LHCN-M2 (cell line): ENCODE measurements at places on chromosomes 4 and X. TPM values are rescaled to one million over a fixed set of nuclear protein-coding genes. Genes with fewer than 3 reads are reported as not detected.

DNA sequence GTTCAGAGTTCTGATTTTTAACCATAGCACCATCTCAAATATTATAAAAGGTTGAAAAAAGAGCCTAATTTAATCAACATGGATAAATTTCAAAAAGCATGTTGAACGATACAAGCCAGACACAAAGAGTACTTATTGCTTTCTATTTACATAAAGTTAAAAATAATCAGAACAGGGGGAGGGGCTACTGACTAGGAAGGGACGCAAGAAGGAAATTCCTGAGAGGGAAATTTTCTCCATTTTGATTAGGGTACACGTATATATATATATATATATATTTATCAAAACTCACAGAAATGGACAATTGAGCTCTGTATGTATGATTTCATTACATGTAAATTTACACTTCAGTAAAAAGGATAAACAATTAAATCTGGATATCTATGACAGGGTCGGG is 482 bp upstream of the MBTPS2 start:
- DNase-seq, result peak; percentile 24

- DNase-seq, result no peak
Measured at GRCh38 chr4:159349332-159349731, 246.5 kb downstream of the RAPGEF2 start.

DNA sequence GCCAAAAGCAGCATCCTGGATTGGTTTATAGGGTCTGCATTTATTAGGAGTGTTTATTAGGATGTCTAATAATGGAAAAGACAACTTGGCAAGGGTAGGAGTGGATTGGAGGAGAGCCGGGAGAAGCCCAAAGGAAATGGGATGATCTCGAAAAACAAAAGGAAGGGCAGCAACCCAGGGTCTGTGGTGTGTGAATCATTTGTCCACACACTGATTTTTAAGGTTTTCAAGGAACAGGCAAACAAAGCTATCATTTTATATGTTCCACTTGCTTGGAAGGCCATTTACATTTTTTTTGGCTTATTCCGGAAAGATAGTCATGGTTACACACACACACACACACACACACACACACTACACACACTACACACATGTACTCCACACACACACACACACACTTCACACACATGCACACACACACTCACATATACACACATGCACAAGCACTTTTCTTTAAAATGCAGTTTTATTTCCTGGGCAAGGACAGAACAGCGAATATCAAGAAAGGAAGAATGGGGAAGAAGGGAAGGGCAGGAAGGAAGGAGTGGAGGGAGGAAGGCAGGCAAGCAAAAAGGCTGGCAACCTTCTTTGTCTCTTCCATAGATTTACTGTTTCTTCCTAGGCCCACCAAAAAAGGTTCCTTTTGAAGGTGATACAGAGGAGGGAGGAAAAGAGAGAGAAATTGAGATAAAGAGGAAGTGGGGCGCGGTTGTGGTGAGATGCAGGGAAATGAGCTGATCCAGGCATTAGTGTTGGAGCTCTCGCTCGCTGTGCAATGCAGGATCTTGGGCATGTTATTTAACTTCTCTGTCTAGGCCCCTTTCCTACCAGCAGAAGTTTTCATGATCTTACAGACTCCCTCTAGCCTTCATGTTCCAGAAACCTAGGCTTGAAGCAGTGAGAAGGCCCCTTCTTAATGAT is 88.6 kb upstream of the MAML3 start:
- no peak for DNase-seq

- peak; percentile 9 for DNase-seq
Measured at GRCh38 chrX:42992199-42992943, 214.4 kb upstream of the PPP1R2C start.

COQ2 gene
- 25.5 and 29.8 TPM in 2 replicates for total RNA-seq

DNA sequence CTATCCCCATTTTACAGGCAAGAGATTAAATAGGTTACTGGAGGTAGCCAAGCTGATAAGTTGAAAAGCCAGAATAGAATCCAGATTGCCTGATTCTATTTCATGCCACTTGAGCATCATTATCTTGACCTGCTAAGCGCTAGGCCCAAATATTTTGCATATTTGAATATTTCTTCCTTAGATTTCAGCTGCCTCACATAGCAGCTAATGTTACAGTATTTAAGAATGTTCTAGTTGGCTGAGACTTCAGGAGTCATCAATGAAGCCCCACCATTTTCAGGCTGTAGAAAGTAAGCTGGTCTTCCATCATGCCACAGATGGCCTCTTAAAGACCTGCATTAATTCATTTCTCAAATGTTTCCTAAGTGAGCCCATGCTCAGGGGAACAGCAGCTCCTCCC is 121.4 kb downstream of the SHROOM3 start:
- DNase-seq, result no peak

GRCh38 chrX:148284056-148284455 is 216.4 kb upstream of the AFF2 start:
- DNase-seq, result no peak

TKTL2 gene
- not detected in 2 replicates for total RNA-seq

DNA sequence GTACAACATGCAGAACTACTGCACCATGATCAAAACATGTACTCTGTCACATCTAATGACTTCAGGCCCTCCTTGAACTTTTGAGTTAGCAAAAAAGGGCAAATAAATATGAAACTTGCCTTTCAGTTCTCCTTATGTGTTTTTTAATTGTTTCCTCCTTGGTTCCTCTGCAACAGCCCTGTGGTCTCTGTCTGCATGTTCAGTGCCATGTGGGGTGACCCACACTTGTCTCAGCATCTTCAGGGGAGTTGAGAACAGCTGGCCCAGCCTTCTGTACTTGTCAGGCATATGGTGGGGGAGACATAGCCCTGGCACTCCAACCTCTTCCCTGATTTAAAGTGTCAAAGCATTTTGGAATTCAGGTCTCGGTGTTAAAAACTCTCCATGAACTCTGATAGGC is 188.0 kb upstream of the PGRMC2 start:
- DNase-seq, result no peak

GRCh38 chrX:150100261-150100660 is 162.0 kb upstream of the EOLA2 start:
- DNase-seq, result no peak

GRCh38 chr4:140839888-140840790 is 84.0 kb upstream of the TBC1D9 start:
- DNase-seq, result no peak

DNA sequence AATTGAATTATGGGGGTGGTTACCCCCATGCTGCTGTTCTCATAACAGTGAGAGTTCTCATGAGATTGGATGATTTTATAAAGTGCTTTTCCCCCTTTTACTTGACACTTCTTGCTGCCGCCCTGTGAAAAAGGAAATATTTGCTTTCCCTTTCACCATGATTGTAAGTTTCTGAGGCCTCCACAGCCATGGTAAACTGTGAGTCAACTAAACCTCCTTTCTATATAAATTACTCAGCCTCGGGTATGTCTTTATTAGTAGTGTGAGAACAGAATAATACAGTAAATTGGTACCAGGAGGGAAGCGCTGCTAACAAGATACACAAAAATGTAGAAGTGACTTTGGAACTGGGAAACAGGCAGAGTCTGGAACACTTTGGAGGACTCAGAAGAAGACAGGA is 1070.8 kb downstream of the FAM133A start:
- DNase-seq, result no peak

DNA sequence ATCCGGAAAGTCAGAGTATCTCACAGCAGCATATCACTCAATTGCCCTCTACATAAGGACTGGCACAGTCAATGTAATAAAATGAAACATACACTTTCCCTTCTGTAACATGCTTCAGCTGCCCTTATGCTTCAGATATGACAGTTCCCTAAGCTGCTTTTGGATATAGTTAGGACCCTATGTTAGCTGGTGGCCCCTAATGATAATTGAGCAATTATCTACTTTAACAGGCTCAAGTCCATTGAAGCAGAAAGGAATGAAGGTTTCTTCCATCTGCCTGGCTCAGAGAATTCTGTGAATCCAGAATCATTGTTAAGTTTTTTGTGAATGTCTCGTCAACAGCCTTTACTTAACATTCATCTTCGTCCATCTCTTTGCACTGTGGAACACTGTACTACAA is 951.2 kb upstream of the DIAPH2 start:
- DNase-seq, result no peak

GRCh38 chr4:169159624-169160171 is 111.1 kb downstream of the SH3RF1 start:
- DNase-seq, result peak; percentile 77

GRCh38 chr4:111213531-111213930 is 590.7 kb upstream of the PITX2 start:
- no peak for DNase-seq

PSAPL1 gene
- total RNA-seq, result not detected in 2 replicates

CACNA1F gene
- total RNA-seq, result not detected in 2 replicates

DNA sequence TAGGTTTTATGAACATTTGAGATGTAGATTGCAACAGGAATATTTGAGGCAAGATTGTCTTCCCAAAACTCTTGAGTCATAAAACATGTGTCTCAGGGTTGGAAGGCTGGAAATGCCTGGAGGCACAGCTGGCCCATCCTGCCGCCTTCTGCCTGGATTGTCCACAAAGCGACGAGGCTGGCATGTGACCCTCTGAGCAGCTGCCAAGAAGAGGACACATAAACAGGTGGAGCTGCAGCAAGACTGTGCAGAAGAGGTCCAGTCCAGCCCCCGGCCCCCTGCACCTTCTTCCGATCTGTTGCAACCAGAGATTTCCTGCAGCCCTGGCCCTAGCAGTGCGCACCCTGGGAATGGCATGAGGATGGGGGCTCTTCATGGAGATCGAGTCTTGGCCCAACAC is 101.9 kb upstream of the BCOR start:
- no peak for DNase-seq

FREM3 gene
- total RNA-seq, result not detected in 2 replicates

PGAM4 gene
- total RNA-seq, result not detected in 2 replicates

- DNase-seq, result no peak
Measured at GRCh38 chr4:7759216-7759615, 180.4 kb downstream of the AFAP1 start.

DNA sequence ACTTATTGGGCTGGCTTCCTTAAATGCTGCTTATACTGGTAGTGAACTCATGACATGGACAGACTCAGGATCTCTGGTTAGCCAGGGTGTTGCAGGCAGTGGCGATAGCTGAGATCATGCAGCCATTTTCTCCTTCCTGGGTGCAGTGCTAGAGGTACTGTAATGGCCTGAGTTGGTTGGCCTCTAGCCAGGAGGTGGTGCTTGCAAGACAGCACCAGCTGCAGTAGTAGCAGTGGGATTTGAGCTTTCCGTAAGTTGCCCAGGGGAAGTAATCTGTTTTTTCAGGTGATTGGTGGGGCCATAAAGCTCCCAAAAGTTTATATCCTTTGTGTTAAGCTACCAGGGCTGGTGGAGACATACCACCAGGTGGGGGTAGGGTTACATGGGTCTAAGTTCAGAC is 45.1 kb upstream of the AADAT start:
- DNase-seq, result peak; percentile 8

DNA sequence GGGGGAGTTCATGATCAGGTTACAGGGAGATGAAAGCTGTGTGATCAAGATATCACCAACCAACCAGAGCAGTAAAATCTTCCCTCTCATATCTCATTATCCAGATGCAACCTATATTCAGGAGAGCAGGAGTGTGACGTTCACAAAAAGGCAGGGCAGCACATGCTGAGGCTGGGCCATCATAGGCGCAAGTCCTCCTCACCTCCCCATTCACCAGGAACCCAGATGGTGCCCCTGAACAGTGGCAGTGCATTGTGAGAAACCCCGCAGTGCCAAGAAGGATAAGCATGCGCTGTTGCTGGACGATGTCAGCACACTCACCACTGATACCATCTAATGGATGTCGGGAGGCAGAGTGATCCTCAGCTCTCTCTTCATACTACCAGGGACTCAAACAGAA is 170.9 kb downstream of the COL25A1 start:
- DNase-seq, result no peak

- no peak for DNase-seq
Measured at GRCh38 chr4:151669990-151670389, 90.8 kb downstream of the GATB start.

CYBB gene
- under 0.01 TPM in 1 of 2 replicates, not detected in the other for total RNA-seq

PPP4R3C gene
- not detected in 2 replicates for total RNA-seq
